ENCODE measurements at places on chromosomes 13 and 19.

- no peak for DNase-seq
These were observed 2.7 kb downstream of the FCHO1 start for GRCh38 chr19:17753976-17754375.

DNA sequence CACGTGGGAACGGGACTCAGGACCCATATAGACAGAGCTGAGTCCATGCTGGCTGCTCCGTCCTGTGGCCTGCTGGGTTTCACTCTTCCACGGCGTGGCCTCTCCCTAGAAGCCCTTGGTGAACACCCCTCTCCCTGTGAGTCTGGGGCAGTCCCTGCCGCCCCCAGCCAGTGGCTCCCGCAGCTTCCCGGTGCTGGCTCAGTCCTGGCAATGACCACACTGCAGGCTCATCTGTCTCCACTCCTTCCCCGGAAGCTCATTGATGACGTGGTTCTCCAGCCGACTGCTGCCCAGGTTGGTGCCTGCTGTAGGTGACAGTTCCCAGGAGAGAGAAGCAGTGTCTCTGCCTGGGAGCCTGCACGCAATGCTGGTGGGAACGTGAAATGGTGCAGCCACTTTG lies 2.1 kb upstream of the TEX29 start:
- DNase-seq = no peak

DNA sequence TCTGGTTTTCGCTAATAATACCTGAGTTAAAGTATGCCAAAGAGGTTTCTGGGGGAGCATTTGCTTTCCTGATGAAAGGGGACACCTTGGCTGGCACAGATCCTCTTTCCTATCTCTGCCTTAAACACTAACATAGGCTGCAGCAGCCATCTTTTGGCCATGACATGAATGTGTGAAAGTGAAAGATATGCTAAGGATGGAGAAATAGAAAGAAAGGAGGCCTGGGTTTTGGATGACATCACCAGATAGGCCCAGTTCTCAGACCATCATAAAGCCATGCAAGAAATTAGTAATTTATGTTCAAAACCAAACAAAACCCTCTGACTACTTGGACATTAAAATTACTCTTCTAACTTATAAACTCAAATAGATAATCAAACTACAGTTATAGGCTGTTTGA lies 279.7 kb downstream of the COG6 start:
- DNase-seq = no peak

DNA sequence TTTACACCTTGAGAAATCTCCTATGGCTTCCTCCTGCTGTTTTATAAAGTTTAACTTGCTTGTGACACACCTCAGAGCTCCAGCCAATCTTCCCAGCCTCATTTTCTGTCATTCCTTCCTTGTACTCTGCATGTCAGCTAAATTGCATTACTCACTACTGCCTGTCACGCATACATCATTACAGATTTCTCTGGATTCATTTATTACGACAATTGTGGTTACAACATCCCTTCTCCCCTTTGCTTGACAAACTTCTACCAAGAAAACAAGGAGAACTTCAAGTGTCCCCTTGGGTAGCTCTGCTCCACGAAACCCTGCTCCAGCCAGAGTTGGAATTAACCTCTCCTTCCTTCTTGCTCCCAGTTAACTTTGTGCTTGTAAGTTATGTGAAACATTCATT lies 22.0 kb upstream of the GPR18 start:
- no peak for DNase-seq

DNA sequence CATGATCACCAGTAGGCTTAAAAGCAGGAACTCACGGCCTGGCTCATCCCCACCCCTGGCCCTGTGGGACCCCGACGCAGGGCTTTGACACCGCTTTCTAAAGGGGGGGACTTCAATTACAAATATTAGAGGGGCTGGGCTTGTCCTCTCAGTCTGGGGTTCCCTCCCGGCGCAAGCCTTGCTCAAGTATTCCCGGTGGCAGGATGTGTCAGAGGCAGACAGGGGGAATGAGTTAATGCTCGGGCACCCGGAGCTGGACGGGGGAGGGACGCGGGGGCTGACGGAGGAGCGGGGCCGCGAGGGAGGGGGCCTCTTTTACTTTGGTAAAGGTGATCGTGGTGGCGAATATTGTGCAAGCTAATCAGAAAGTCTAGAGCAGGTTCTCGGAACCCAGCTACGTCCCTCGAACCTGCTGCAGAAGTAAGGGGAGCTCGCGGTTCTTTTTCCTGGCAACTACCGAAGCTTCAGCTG lies 1.1 kb downstream of the FGF14 start:
- DNase-seq = no peak

DNA sequence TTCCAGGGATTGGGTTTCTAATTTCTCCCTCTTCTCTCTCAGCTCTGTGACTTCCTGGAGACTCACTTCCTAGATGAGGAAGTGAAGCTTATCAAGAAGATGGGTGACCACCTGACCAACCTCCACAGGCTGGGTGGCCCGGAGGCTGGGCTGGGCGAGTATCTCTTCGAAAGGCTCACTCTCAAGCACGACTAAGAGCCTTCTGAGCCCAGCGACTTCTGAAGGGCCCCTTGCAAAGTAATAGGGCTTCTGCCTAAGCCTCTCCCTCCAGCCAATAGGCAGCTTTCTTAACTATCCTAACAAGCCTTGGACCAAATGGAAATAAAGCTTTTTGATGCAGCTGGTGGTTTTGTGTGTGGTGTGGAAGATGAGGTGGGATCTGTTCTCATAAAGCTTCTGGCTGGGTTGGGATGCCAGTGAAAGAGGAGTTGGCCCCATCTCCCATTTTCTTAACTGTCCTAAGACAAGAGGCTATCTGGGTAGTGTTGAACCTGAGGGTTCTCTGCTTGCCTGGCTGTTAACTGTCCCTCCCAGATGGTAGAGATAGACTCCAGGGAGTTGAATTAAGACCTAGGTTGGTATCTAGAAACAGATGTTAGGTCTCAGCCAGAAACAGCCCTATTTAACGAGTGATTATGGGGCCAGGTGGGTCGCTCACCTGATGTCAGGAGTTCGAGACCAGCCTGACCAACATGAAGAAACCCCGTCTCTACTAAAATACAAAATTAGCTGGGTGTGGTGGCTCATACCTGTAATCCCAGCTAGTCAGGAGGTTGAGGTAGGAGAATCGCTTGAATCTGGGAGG lies 1.6 kb downstream of the FTL start:
- DNase-seq = no peak

DNA sequence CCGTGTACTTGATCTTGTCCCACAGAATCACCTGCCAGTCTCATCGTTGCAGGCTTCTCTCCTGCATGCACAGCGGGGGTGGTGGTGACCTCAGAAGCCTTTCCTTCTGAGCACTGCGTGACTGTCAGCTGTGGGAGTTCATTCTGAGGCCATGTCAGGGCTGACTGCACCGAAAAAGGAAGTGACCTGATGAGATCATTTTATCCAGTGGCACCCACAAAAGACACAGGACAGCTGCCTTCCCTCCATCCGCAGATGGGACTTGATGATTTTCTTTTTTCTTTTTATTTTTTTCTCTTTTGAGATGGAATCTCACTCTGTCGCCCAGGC lies 89.7 kb downstream of the RAB20 start:
- no peak for DNase-seq
